ENCODE measurements at places on chromosomes 3 and 15.

- no peak for DNase-seq
Observed at GRCh38 chr3:27677565-27677964, 44.6 kb downstream of the EOMES start.

DNA sequence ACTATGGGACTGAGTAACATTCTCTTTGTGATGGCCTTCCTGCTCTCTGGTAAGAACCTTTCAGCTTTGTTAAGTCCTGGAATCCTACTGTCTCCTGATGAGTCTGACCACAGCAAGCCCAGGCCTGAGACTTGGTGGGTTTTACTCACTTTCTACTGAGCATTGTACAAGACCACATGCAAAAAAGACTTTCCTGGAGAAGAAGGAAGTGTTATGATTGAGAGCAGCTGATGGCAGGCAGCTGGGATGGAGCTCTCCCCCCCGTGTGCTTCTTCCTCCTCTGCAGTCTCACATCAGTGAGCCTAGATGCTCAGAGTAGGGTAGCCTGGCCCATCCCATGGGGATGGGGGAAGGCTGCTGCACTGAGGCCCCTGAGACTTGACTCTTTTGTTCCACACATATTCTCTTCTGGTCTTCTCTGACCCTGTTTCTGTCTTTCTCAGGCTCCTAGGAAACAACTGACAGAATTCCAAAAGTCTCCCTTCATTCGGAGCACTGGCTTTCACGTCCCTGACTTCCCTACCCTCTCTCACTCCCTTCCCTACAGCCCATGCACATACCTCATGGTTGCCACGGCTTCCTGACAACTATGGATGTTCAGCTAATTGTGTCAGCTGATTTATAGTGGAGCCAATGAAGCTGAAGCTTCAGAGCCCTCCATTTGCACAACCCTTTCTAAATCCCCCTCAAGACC, 36.6 kb downstream of the CD86 start:
- DNase-seq, result no peak

DNA sequence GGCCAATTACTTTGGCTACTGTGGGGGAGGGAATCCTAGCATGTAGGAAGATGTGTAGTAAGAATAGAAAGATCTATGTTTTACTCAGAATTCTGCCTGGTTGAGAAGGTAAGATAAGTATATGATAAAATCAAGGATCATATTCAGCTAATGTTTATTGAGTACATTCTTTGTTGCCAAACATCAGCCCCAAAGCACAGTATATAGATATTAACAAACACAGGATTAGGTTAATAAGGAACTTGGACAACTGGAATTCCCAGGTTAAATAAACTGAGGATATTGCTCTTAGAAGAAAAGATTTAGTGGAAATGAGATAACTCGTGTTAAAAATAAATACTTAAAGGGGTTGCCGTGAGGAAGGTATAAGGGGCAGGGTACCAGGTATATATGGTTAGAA, 129.6 kb downstream of the FILIP1L start:
- no peak for DNase-seq

GRCh38 chr15:80801891-80802680, 22.9 kb downstream of the CEMIP start:
- DNase-seq, result no peak

GRCh38 chr3:194571491-194572142, 61.6 kb downstream of the TMEM44 start:
- no peak for DNase-seq

DNA sequence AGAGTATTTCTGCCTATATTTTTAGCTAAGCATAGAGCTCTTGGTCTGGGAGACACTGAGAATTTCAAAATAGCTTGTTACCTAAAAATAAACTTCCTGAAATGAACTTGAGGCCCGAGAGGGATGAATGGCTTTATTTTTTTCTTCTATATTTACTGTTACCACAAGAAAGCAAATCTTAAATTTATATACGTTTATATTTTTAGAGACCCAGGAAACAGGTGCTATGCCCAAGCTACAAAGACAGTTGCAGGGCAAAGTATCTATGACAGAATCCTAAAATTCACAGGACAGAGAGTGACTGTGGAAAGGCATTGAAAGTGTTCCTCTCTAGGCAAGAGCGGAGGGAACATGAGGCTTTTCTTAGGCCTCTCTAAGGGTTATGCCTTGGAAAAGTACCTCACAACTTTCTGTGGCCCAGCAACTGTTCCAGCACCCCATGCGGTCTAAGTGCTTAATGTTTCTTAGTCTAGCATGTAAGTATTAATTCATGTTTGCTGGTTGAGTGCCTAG, 36.5 kb downstream of the TGFBR2 start:
- DNase-seq, result no peak

- DNase-seq, result no peak
Observed at GRCh38 chr3:142159083-142159740, 9.9 kb upstream of the TFDP2 start.

- DNase-seq, result no peak
Observed at GRCh38 chr3:156126467-156126866, 6.1 kb downstream of the KCNAB1 start.

DNA sequence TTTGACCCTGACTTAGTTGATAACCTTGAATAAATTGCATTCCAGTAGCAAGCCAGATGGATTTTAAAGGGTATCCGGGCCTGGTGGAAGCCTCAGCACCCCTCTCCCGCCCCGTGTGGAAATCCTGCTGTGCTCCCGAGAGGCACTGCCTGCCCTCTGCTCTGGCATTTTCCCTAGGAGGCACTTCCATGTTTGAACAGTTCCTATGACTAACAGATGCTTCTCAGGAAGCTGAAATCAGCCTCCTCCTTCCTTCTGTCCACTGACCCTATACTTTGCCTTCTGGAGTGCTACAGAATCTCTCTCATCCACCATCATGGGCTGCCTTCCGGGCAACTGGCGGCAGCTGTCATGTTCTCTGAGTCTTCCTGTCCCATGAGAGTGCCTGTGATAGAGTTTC, 90.8 kb downstream of the GABRG3 start:
- DNase-seq, result no peak

- no peak for DNase-seq
Observed at GRCh38 chr15:32802286-32802936, 84.6 kb downstream of the GREM1 start.

DNA sequence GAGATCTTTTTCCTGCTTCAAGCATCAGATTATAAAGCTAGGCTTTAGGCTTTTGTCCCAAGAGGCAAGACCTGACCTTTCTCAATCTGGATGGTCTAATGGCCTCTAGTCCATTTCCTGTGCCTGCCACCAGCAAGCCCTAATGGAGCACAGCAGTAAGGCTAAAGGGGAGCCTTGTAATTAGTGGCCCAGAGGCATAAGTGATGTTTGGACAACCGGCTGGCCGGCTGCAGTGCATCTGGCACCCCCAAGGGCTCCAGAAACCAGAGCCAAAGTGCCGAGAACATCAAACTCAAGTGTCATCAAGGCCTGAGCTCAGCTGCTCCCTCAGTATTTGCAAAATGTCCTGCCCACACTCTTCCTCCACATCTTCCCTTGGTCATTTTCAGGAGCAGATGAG, 31.9 kb upstream of the RTP4 start:
- DNase-seq, result no peak

- peak; percentile 98 for DNase-seq
Observed at GRCh38 chr15:65184868-65185717, at the start of gene CLPX. TSS of gene CLPX (minus strand) at chr15:65185342. CDS start at chr15:65185153, 189 bp downstream.

- DNase-seq, result no peak
Observed at GRCh38 chr15:90691982-90692773, 25.0 kb upstream of the BLM start.

GRCh38 chr3:145776782-145777408, 384.1 kb downstream of the PLOD2 start:
- peak; percentile 47 for DNase-seq

DNA sequence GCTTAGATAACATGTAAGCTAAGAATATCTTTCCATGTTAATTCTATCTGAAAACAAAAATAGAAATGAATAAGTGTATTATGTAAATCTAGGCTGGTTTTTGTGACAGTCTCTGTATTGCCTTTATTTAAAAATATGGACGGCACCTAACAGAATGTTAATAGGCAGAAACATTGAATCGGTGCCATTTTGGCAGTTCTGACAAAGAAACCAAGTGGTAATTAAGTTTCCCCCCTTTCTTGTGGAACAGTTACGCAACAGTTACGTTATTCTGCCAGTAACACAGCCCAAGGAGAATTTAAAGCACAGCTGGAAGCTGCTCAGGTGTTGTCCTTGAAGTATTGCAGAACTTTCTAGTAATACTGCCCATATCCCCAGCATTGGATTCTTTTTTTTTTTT, 21.5 kb downstream of the LARS2 start:
- no peak for DNase-seq

DNA sequence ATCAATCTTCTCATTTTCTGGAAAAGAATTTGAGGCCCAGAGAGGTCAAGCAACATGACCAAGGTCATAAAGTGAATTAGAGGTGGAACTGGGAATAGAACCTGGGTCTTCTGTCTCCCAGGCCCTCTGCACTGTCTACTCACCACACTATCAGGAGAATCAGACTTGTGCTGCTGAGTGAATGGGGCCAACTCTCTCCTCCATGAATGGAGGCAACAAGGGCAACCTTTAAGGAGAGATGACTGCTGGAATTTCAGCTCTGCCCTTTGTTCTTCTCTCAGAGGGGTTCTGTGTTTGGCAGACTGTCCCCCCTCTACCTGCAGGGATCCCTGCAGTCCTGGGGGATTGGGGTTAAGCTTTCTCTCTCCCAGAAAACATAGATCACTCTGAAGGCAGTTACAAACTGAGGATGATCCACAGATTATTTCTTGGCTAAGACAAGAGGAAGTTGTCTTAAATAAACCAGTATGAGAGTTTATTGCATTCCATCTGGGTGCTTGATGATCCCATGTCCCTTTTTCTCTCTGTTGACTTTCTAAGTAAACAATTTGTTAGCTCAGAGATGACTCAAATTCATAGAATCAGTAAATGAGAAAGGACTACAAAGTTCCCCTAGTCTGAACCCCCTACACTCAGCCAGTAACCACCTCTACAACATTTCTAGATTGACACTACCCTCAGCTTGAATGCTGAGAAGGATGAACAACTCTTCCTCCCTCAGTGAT, 99.0 kb upstream of the LIPC start:
- no peak for DNase-seq

- DNase-seq, result no peak
Observed at GRCh38 chr3:99871231-99872045, 53.8 kb downstream of the CMSS1 start.

DNA sequence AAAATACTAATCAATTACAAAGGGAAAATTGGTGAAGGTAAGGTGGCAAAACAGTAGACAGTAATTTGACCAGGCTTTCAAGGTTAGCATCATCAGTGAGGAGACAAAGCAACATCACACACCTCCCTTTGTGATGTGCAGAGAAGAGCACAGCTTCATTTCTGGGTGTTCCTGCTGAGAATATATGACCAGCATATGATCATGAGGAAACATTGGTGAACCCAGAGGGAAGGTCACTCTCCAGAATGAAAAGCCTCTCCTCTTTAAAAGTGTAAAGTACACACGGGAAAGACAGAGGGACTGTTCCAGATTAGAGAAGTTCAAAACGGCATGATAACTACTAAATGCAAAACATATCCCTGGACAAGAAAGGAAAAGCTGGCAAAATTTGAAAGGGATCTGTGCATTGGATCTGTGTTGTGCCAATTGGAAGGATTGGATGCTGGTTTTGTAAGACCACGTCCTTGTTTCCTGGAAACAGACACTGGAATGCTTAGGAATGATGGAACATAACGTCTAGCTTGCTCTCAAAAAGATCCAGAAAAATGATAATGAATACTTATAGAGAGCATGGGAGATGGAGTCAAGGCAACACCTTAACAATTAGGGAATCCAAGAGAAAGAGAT, 80.6 kb upstream of the MITF start:
- no peak for DNase-seq

GRCh38 chr3:31268868-31269267, 263.9 kb upstream of the STT3B start:
- no peak for DNase-seq

DNA sequence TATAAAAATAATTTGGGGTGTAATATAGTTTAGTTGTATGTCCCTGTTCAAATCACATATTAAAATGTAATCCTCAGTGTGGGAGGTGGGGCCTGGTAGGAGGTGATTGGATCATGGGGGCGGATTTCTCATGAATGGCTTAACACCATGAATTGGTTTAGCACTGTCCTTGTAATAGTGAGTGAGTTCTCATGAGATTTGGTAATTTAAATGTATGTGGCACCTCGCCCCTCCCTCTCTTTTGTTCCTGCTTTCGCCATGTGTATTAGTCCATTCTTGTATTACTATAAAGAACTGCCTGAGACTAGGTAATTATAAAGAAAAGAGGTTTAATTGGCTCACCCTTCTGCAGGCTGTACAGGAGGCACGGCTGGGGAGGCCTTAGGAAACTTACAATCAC, 83.9 kb downstream of the ANXA2 start:
- no peak for DNase-seq

- no peak for DNase-seq
Observed at GRCh38 chr3:124461126-124461525, 269.1 kb upstream of the UMPS start.

GRCh38 chr3:184177331-184177731, 2.7 kb downstream of the AP2M1 start:
- DNase-seq, result peak; percentile 63

DNA sequence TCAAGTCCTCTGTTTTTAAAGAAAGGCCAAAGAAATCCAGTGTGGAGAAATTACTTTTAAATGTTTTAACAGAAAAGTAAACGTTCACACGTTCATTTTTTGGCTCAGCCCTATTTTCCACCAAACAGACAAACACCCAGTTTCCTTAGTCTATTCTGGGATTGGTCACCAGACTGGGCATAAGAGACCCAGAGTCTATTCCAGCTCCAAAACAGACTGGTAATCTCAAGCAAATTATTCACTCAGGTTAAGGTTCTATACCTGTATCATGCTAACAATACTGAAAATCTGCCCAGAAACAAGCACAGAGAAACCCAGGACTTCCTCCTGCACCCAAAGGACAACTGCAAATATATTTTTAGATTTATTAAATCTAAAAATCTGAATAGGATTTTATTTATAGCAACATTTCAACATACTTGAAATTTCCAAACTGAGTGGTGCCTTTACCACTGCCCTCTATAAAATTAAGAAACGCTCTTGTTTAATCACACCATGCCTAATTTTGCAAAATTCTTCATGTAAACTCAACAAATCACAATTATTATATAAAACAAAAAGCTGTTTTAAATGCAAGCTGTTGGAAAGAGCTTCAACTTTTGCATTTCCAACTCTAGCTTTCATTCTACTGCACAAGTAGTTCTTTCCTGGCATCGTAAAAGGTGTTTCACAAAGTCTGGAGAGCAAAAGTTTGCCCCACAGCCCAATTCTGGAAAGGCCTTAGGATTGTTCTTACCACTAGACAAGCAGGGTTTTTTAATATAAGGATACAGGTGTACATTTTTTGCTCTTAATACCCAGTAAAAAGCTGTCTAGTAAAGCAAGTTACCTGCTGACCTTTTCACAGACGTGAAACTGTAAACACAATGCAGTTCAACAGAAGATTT, 18.7 kb downstream of the ZNF148 start:
- no peak for DNase-seq

- no peak for DNase-seq
Observed at GRCh38 chr15:88661041-88661700, 22.4 kb downstream of the ISG20 start.

GRCh38 chr3:153274561-153274960, 112.5 kb downstream of the RAP2B start:
- DNase-seq, result no peak

Data from D341Med (cell line).